Upper lobe of left lung (tissue), 6 donors: ENCODE measurements at places on chromosomes 12 and 14. TPM values are rescaled to one million over a fixed set of nuclear protein-coding genes. Genes with fewer than 3 reads are reported as not detected.

GRCh38 chr12:129276361-129277060 is 423.2 kb downstream of the GLT1D1 start:
- no peak for DNase-seq

DNA sequence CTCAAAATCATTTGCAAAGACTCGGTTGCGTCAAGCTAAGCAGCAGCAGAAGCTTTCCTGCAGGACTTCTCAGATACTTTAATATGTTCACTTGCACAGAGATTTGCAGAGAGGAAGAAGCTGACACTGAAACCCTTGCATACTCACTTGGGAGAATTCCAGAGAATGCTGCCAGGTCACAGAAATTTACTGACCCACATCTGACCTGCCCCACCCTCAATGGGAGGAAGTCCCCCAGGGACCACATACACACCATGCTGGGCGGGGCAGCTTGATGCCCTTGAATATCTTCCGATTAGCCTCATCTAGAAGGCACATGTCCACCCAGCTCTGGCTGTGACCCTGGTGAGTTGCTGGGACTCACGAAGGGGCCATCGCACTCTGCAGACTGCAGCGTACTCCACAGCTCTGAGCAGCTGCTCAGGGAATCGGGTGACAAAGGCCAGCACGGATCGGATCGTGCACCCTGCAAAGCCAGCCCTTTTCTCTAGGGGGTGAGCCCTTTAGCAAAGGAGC is 83.2 kb downstream of the ITPK1 start:
- no peak for DNase-seq

DNA sequence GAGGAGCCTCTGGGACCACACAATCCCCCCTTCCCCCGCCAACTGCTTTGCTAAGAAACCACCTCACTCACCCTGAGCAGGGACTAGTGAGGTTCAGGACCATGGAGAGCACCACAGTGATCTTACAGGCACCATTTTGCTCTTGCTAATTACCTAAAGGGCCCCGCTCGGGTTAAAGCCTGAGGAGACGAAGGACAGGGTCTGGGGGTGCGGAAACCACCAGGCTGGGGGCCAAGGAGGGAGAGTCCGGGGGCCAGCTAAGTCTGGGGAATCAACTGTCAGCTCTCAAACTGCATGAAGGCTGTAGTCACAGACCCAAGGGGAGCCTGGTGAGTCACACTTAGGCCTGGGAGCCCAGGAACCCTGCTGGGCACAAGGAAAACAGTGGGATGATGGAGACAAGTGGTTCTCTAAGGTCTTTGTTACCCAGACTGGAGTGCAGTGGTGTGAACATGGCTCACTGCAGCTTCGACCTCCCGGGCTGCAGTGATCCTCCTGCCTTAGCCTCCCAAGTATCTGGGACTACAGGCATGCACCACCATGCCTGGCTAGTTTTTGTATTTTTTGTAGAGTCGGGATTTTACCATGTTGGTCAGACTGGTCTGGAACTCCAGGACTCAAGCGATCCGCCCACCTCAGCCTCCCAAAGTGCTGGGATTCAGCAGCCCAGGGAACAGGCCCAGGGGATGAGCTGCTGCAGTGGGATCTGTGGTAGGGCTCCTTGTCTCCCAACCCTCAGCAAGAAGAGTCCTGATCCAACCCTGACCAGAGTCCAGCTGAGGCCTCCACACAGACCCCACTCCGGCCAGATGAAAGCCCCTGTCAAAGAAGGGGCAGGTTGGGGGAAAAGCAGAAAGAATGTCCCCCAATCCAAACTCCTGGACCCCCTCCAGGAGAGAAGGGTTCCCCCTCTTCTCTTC is 98.8 kb downstream of the CALM1 start:
- no peak for DNase-seq

DNA sequence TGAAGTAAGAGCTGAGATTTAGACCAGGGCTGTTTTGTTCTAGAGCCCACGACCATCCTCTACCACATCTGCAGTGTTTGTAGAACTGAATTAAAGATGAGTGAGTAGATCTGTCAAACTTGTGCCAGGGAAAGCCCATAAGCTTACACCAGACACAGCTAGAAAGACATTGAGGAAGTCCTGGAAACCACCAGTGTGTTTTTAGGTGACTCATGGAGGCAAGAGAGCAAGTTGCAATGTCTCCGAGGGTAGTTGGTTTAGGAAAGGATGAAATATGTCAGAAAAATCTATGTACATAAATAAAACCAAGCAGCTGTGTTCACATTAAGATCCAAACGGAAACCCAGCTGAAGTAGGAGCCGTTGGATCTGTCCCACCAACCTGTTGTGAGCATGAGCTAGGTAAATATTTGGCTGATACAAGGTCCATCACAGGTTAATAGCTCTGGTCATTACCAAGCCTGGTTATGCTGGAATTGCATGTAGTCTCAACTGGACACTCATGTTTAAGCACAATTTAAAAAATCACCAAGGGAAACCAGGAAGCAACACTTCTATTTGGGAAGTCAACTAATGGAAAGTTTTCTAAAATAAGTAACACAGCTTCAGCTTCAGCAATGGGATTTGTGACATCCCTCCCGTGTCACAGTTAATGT is 49.9 kb upstream of the PLEKHG3 start:
- no peak for DNase-seq

DNA sequence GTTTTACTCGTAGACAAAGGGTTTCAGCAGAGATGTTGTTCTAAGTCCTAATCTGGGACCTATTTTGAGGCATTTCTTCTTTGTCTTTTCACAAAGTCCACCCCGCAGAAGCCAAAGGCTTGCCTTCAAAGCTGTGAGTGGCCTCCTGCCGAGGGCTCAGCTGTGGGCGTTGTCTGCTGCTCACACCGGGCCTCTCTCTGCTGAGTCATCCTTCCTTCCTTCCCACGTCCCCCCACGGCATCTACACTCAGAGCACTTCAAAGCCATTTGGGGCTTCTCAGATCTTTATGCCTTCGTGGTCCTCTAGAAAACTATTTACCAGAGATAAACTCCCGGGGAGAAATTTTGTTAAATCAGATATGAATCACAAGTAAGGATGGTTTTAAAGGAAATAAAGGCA is 115.9 kb upstream of the TMPO start:
- DNase-seq: no peak

- no peak for DNase-seq
Observed at GRCh38 chr12:44053549-44054127, 217.8 kb downstream of the TMEM117 start.

DNA sequence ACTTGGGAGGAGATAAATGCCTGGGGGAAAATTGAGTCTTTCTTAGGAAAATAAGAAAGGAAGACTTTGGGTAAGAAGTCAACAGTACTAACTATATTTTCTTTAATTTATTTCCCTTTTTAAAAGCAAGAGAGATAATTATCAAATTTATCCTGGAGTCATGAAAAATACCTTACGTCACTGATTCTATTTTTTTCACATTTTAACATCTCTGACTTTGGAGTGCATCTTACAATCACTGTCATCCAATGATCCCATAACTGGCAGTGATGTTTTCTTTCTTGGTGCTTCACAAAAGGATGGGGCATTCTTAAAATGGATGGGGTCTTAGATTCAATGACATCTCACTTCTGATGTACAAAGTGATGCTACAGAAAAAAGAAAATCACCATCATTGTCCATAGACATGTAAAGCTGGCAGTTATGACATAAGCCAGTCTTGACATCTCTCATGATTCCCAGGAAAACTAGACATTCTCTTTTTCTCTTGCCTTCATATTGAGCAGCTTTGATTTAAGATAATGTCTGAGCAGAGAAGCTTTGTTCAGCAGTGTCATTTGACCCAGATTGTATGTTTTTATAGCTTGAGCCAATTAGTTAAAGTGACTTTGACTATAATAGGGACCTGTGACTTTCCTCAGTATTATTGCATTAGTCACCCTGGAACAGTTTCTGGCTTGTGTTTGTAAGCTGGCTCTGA is 236.2 kb downstream of the EGLN3 start:
- DNase-seq: no peak

- DNase-seq: peak; percentile 51
Observed at GRCh38 chr12:104790296-104791125, 167.6 kb downstream of the SLC41A2 start.

Gene TAS2R42
- total RNA-seq: not detected

Gene KCNK10
- 0.13 TPM for total RNA-seq

Gene RPS6KL1
- total RNA-seq: 29.3 TPM

Gene KRT71
- total RNA-seq: not detected

Gene NEUROD4
- not detected for total RNA-seq

Gene TAS2R43
- total RNA-seq: not detected
